ENCODE measurements at places on chromosomes 12 and 14.

GRCh38 chr14:63301891-63302534, 16.7 kb downstream of the GPHB5 start:
- DNase-seq = no peak

DNA sequence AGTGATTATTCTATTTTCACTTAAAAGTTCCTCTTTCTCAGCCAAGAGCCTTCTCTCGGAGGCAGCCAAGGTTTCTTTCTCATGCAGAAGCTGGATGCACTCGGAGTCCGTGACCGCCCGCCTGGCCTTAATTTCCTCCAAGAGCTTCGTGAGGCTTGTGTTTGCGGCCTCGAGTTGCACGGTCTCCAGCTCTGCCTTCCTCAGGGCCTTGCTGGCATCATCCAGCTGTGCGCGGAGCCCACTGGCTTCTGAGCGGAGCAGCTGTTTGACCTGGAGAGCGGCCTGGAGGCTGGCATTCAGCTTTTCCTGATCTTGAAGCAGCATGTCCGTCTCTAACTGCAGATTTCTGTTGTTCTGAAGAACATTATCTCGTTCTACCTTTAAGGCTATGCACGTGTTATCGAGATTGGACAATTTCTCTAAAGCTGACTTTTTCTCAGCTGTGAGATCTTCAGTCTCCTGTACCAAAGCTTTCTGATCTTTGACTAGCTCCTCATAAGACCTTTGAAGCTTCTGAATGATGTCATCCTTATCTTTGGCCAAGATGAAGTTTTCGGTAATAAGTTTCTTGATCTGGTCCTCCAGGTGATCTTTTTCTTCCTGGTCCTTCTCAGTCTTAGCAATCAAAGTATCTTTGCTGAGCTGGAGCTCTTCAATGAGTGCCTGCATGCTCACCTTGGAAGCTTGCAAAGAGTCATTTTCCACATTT, 57.2 kb upstream of the VPS33A start:
- DNase-seq = no peak

GRCh38 chr14:77066578-77067172, 31.4 kb upstream of the CIPC start:
- no peak for DNase-seq

DNA sequence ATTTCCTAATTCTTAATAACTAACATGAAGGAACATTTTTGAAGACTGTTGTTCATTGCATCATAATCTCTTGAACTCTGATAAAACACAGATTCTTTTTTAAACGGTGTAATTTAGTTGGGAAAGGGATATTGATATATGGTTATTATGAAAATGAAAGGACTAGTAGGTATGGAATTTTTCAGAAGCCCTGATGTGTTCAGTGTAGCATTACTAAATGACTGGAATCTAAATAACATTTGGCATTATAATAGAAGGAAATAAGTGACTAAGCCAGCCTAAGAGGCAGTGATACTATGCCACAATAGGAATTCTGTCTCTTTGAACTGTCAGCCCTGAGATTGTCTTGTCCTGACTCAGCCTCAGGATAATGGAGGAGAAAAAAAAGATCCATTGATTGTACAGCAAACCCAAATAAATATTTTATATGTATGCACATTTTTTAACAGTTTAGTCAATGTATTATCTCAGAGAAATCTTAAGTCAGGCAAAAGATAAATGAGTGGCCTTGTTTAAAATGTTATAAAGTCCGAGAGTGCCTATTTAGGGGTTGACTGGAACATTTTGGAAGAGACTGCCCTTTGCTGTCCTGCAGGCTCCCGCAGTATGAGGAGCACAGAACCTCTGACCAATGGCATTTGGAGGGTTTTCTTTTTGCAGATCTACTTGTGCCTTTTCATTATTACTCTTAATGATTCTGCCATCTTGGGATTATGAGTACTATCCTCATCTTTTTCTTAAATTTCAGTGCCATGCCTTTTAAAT, 271.2 kb downstream of the EGLN3 start:
- DNase-seq = no peak

GRCh38 chr14:105622329-105622955, 96.1 kb downstream of the TMEM121 start:
- no peak for DNase-seq

DNA sequence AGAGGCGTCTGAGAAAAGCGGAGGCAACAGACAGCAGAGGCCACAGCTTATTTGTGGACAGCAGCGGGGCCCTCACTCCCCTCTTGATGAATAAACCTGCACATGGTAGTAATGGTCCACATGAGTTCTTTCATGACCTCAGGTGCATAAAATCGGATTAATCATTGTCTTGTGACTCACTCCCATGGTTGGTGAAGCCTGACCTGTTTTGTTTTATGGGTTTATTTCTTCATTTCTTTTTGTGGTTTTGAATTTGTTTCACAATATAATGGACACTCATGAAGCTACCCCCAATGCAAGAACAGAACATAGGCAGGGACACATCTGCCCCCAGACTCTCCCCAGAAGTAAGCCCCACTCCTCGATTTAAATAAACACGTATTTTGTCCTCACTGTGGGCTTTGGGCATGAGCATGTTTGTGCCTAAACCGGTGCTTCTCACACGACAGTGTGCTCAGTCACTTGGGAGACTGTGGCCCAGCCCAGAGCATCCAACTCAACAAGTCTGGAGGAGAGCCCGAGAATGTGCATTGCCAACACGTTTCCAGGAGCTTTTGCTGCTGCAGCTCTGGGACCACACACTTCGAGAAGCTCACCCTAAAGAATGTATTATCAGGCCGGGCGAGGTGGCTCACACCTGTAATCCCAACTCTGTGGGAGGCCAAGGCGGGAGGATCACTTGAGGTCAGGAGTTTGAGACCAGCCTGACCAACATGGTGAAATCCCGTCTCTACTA, 116.1 kb downstream of the SCARB1 start:
- DNase-seq = no peak

- no peak for DNase-seq
Observed at GRCh38 chr14:82872494-82872893, 1338.8 kb upstream of the SEL1L start.

- DNase-seq = no peak
Observed at GRCh38 chr12:81591256-81591655, 167.9 kb downstream of the PPFIA2 start.

Measured in activated CD8-positive, alpha-beta memory T cell treated with anti-CD3 and anti-CD28 coated beads for 24 hours (primary cell).